Stimulated activated CD4-positive, alpha-beta T cell treated with anti-CD3 and anti-CD28 coated beads, Interleukin-2, amount 100 ng/mL, for 4 hours (primary cell): ENCODE measurements at places on chromosomes 2 and 18.

DNA sequence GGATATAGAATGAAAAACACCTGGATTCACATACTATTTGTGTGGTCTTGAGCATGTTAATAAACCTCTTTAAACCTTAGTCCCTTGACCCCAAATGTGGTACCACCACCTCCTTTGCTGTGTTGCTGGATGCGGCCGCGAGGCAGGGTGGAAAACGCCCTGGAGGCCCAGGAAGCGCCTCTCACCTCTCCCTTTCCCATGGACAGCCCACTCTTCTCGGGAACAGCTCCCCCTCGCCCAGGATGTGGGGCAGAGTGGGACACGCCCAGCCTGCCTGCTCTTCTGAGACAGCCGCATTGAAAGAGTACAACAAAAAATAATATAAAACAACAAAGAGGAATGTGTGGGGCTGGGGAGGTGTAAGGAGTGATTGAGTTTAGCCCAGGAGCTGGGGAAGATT lies 549.0 kb upstream of the ID2 start:
- no peak for DNase-seq

GRCh38 chr18:55517055-55517454 lies 70.9 kb downstream of the TCF4 start:
- DNase-seq = no peak

- no peak for DNase-seq
Observed at GRCh38 chr2:159148901-159149300, 137.6 kb downstream of the WDSUB1 start.

- DNase-seq = no peak
Observed at GRCh38 chr2:102069311-102069974, 73.1 kb upstream of the IL1R1 start.

GRCh38 chr2:13193900-13194299 lies 477.2 kb downstream of the TRIB2 start:
- no peak for DNase-seq

- DNase-seq = no peak
Observed at GRCh38 chr2:199455545-199456382, 2.0 kb downstream of the SATB2 start.

- no peak for DNase-seq
Observed at GRCh38 chr2:9266711-9267110, 60.1 kb downstream of the ASAP2 start.
